Dermis blood vessel endothelial cell (primary cell): ENCODE measurements at places on chromosomes 13 and 19. TPM values are rescaled to one million over a fixed set of nuclear protein-coding genes. Genes with fewer than 3 reads are reported as not detected.

Gene ZSCAN18
- total RNA-seq = 44.4 and 45.1 TPM in 2 replicates

- peak; percentile 85 for DNase-seq
Observed at GRCh38 chr19:11673608-11674041, 65.1 kb downstream of the ZNF823 start.

GRCh38 chr19:19416280-19416679, 10.8 kb downstream of the GATAD2A start:
- DNase-seq = no peak

DNA sequence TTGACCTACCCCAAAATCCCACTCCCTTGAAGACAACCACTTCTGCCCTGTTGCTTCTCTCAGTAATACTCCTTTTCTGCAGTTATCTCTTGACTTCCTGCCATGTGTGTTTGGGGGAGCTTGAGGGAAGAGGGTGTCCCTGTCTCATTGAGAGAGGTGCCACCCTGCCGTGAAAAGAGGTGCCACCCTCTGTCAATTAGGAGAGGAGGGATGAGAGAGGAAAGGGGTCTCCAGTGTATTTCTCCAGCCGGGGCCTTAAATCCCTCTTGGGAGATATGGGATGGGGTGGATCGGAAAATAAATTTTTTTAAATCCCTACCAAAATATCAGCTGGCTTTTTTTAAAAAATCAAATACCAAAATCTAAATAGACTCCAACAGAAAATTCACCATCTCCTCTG, 16.5 kb downstream of the PLD3 start:
- DNase-seq = no peak

Gene GPR4
- 3.2 and 5.0 TPM in 2 replicates for total RNA-seq

DNA sequence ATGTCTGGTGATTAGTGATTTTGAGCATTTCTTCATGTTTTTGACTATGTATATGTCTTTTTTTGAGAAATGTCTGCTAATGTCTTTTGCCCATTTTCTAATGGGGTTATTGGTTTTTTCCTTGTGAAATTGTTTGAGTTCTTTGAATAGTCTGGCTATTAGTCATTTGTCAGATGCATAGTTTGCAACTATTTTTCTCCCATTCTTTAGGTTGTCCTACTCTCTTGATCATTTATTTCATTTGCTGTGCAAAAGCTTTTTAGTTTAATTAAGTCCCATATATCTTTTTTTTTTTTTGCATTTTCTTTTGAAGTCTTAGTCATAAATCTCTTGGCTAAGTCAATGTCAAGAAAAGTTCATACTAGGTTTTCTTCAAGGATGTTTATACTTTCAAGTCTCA, 449.8 kb downstream of the DACH1 start:
- DNase-seq = peak; percentile 4

Gene HCST
- total RNA-seq = 0.19 TPM in 1 of 2 replicates, not detected in the other

DNA sequence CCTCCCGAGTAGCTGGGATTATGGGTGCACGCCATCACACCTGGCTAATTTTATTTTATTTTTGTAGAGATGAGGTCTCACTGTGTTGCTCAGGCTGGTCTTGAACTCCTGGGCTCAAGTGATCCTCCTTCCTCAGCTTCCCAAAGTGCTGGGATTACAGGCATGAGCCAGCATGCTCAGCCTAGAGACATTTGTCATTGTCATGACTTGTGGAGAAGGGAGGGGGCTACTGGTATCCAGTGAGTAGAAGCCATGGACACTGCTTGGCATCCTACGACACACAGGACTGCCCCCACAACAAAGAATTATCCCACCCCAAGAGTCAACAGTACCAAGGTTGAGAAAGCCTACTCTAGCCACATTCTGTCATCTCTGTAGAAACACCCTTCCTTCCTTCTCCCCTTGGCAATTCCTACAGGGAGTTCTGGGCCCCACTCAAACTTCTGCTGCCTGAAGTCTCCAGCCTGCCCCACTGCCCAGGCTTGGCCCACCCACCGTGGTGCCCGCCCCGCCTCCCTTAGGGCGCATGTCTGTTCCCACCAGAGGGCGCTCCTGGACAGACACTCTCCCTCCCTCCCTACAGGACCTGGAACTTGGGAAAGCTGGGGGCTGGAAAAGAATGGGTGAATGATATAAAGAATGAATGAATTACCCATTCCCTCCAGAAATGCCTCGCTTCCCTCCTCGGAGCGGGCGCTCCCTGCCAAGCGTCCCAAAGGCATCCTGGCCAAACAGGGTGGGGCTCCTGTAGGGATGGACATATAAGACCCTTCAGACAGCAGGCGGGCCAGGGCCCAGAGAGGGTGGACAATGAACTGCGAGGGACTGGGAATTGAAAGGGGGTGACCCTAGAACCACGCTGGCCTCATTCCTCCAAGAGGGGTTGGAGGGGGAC, 5.5 kb upstream of the EMP3 start:
- DNase-seq = peak; percentile 92

GRCh38 chr13:31022288-31022895, 89.9 kb downstream of the TEX26 start:
- DNase-seq = no peak

DNA sequence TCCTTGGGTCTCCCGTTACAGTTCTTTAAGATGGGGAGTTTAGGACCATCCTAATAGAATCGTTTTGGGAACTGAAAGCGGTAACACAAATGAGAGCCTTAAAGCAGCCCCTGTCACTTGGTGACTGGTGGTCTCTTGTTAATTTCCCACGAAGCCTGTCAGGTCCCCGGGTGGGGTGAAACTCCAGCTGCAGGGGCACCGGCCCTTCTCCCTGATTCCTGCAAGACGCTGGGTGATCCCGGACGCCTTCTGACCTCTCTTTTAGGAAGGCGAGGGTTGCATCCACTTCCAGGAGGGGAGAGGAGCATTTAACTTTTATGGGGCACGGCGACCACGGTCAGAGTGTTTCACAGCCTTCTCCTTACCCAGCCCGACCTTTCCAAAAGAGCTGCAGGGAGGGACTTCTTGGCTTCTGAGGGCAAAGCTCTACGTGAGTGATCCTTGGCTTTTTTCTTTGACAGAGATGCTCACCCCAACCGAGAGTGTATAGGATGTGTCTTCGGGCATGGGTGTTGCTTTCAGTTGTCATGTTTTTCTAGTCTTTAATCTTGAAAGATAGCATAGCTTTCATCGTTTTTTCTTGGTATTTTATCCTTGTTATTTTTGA, 688 bp downstream of the ZNF225 start:
- peak; percentile 1 for DNase-seq

Gene SPACA7
- not detected in 2 replicates for total RNA-seq

Gene ZNF546
- total RNA-seq = 6.3 and 7.8 TPM in 2 replicates

- no peak for DNase-seq
Observed at GRCh38 chr13:44936246-44936645, 53.0 kb downstream of the NUFIP1 start.

DNA sequence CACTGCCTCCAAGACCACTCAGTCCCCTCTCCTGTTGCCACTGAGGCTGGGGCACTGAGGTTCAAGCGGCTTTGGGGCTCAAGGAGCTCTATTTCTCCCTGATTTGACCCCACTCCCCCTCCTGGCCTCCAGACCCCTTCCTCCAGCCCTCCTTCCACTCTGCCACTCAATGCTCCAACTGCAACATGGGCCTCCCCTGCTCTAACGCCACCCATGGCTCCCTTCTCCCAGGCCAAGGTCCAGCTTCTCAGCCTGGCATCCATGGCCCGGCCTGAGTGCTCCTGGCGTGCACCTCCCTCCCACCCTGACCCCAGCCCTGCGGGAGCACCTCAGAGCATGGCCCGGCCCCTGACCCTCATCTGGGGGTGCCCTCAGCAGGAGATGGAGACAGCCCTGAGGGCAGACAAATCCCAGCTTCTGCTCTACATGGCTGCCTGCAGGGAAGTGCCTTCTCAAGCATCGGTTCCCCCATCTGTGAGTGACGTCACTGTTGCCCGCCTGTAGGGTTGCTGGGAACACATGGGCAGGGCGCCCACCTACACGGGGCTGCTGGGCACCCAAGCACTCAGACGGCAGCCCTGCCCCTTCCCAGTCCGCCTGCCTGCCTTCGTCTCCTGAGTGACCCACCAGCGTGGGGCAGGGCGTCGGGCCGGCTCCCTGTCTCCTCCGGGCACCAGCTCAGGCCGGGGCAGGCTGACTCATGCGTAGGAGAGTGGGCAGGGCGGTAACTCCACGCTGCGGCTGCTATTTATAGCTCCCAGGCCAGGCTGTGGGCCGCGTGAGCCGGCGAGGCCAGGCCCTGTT, 1.6 kb upstream of the DIRAS1 start:
- peak; percentile 62 for DNase-seq

Gene SULT2A1
- not detected in 2 replicates for total RNA-seq

- DNase-seq = peak; percentile 67
Observed at GRCh38 chr13:110714797-110715394, 1.4 kb downstream of the ING1 start.

GRCh38 chr13:105193026-105193425, 1342.4 kb downstream of the EFNB2 start:
- DNase-seq = no peak

DNA sequence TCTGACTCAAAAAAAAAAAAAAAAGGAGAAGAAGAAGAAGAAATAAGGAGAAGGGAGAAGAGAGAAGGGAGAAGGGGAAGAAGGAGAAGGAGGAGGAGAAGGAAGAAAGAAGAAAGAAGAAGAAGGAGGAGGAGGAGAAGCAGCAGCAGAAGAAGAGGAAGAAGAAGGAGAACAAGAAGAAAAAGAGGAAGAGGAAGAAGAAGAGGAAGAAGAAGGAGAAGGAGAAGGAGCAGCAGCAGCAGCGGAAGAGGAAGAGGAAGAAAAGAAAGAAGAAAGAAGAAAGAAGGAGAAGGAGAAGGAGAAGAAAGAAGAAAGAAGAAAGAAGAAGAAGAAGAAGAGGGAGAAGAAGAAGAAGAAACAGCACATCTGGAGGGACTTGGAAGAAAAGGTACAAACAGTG, 4.1 kb upstream of the CNN1 start:
- DNase-seq = no peak

Gene ZNF98
- not detected in 2 replicates for total RNA-seq

Gene NAPSA
- not detected in 2 replicates for total RNA-seq

- DNase-seq = no peak
Observed at GRCh38 chr13:77584106-77584505, 48.6 kb downstream of the SCEL start.

DNA sequence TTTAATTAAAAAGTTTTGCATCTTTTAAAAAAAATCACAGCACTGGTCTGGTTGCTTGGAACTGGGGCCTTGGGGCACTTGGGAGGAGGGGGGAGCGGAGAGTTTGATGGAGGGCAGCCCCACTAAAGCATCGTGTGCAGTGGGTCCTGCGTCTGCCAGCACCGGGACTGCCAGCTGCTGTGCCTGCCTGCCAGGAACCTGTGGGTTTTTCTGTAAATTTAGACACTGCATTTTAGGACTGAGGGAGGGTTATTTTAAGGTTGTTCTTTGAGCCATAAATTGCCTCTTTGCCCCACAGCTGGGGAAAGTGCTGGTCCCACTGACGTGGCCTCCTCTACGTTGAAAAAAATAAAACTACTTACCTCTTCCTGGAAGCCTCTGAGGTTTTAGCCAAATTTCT, 2.9 kb downstream of the KLF2 start:
- no peak for DNase-seq

DNA sequence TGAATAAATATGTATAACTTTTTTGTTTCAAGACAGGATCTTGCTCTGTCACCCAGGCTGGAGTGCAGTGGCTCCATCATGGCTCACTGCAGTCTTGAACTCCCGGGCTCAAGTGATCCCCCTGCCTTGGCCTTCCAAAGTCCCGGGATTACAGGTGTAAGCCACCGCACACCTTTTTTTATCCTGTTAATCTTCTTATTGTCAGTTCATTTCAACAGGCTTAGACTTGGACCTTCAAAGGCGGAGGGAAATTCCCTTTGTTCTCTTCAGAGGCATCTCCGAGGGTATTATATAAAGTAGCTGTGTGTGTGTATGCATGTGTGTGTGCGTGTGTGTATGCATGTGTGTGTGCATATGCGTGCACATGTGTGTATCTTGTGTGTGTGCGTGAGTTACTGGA, 35.0 kb downstream of the SUGP2 start:
- DNase-seq = no peak

Gene ZNF610
- total RNA-seq = 3.3 and 3.7 TPM in 2 replicates

DNA sequence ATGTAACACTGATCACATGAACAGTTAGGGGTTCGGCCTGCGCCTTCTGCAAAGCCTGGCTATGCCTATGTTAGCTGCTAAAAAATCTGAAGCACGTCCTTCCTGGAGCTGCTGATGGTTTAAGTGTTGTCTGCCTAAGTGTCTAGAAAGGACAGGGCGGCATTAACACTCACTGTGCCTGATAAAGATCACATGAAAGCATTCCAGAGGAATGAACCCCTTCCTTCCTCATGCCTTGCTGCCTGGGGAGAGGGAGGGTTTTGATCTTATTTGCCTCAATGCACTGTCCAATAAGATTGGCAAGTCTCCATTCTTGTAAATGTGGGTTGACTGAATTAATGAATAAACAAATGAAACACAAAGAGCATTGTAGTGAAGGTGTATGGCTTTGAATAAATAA, 5.2 kb downstream of the DOCK9 start:
- DNase-seq = peak; percentile 95

- DNase-seq = no peak
Observed at GRCh38 chr13:75073786-75074185, 408.2 kb downstream of the TBC1D4 start.

DNA sequence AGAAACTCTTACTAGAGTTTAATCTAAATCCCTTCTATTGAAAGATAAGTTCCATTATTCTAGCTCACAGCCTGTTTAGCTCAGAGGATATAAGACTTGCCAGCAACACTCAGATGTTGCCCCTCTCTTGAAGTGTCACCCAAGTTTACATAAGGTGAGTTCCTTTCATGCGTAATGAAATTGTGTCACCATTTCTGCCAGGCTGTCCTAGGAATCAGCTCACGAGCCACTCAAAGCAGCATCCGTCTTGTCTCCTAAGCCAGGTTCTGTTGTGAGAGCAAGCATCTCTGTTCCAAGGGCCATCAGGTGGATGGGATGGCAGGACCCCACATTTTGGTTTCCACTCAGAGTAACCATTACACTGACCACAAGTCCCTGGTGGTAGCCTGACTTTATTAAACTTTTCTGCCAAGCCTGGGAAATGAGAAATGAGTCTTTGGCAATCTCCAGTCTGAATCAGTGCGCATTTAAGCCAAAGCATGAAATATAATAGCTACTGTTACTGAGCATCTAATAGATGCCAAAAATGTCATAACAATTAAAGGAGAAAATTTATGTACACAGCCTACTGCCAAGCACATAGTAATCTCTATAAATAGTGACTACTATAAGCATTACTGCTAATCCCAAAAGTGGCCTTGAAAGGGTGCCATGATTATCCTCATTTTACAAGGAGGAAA, 179.6 kb upstream of the MIR17HG start:
- DNase-seq = no peak

DNA sequence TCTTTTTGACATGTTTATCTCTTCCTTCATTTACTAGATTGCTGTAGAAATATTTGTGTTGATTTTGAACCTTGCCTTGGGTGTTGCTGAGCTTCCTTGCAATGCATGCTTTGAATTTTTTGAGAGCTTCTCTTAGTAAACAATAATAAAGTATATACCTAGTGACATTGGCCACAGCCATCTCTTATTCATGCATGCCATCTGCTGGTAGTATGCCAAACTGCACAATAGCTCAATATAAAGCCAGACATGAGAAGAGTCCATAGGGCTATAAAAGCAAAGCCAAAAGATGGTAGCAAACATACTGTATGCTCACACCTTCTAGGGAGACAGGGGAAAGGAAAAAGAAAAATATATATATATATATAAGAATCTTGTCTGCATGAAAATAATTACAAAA, 18.9 kb upstream of the ZSCAN5A start:
- DNase-seq = peak; percentile 83

- no peak for DNase-seq
Observed at GRCh38 chr13:63389756-63390155, 1974.1 kb upstream of the PCDH20 start.

Gene KLK2
- total RNA-seq = 0.14 TPM in 1 of 2 replicates, not detected in the other

- DNase-seq = no peak
Observed at GRCh38 chr19:42149447-42150202, 17.4 kb upstream of the POU2F2 start.

Gene CEBPA
- 0.17 and 0.19 TPM in 2 replicates for total RNA-seq

Gene ARHGAP45
- total RNA-seq = 40.3 and 55.5 TPM in 2 replicates

- DNase-seq = peak; percentile 18
Observed at GRCh38 chr19:10230173-10230860, 814 bp downstream of the S1PR2 start.
